Chondrocyte (in vitro differentiated cells): ENCODE measurements at places on chromosomes 4 and X. TPM values are rescaled to one million over a fixed set of nuclear protein-coding genes. Genes with fewer than 3 reads are reported as not detected.

Gene SEPSECS
- total RNA-seq = 5.4 to 7.8 TPM (median 6.1 TPM) in 3 replicates

Gene TRIML2
- 1.1 to 2.8 TPM (median 1.6 TPM) in 3 replicates for total RNA-seq

- no peak for DNase-seq
These were observed 2.5 kb downstream of the COQ2 start for GRCh38 chr4:83282049-83282535.

DNA sequence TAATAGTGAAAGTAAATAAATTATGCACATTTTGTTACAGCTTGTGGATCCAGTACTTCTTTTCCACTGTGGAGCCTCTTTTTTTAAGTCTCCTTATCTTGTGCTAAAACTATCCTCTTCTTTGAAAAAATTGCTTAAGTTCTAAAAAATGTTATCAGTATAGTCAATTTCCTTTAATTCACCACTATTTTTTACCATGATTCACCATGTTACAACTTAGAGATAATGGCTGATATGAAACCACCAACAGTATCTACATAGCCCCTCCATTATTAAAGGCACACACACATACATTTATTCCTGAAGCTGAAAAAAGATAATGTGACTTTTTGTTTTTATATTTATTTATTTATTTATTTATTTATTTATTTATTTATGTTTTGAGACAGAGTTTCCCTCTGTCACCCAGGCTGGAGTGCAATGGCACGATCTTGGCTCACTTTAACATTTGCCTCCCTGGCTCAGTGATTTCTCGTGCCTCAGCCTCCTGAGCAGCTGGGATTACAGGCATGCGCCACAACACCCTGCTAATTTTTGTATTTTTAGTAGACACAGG, 243.2 kb downstream of the SPOCK3 start:
- DNase-seq = no peak
